ENCODE measurements at places on chromosomes 2 and 18. TPM values are rescaled to one million over a fixed set of nuclear protein-coding genes. Genes with fewer than 3 reads are reported as not detected.

DNA sequence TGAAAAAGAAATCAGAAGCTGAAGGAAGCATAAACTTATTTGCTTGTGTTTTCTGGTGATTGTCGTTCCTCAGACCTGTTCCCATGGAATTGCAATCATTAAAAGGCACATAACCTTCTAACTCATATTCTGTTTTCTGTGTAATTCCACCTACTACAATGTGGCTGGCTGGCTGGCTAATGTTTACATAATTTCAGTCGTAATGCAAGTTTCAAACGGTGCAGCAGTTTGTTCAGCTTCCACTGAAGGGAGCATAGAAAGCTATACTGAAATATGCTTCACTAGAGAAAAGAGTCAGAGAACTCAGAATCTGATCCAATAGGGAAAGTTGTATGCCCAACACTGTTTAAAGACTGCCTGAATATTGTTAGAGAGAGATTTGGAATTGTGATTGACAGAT lies 27.1 kb upstream of the SCN7A start:
- peaks cover 2% of the 10 kb centered on the region for H3K27me3 ChIP-seq
- H3K4me3 ChIP-seq, result no peak overlapping the region
- H3K36me3 ChIP-seq, result no peaks in the 10 kb centered on the region
- no peaks in the 10 kb centered on the region for H3K4me1 ChIP-seq
- H3K27ac ChIP-seq, result no peak overlapping the region

DNA sequence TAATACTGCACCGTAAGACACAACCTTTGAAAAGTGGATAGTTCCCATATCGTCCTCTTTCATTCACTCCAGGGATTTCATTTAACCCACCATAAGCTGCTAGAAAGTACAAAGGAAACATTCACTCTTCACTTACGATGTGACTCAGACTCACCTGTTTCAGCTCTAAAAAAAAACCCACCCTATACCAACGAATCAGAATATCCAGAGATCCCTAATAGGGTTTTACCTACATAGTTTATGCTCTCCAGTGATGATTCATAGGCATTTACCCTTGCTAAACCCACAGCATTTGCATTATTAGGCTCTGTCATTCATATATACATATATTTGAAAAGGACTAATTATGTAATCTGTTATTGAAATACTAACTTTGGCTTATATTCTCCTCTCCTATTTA lies 60.2 kb downstream of the PRPF40A start:
- no peak overlapping the region for H3K27ac ChIP-seq
- H3K4me1 ChIP-seq, result no peaks in the 10 kb centered on the region
- H3K27me3 ChIP-seq, result no peaks in the 10 kb centered on the region
- no peak for DNase-seq
- no peak overlapping the region for H3K4me3 ChIP-seq
- peaks cover 8% of the 10 kb centered on the region for H3K36me3 ChIP-seq

Gene BOK
- not detected for total RNA-seq

DNA sequence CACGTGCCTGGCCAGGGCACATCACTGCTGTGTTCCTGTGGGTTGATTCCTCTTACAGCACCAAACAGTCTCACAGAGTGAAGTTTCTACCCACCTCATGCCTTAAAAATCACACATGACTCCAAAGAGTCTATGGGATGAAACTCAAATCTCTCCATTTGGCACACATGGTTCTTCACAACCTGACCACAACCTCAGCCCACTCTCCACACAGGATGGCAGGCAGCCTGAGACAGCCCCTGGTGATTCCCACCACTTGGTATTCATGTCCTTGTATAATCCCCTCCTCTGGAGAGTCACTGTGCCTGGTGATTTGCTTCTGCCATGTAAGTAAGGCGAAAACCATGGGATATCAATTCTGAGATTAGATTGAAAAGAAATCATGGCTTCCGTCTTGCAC lies 46.2 kb downstream of the LBH start:
- H3K27me3 ChIP-seq, result no peaks in the 10 kb centered on the region
- no peak overlapping the region for H3K27ac ChIP-seq
- H3K4me1 ChIP-seq, result peaks cover 79% of the 10 kb centered on the region
- H3K36me3 ChIP-seq, result no peaks in the 10 kb centered on the region
- no peak overlapping the region for H3K4me3 ChIP-seq

Gene SNORC
- 4.0 TPM for total RNA-seq

Gene NCKAP5
- total RNA-seq, result not detected

GRCh38 chr2:101150306-101151145 lies 656 bp downstream of the TBC1D8 start:
- H3K27ac ChIP-seq, result no peak overlapping the region
- peaks cover 5% of the 10 kb centered on the region for H3K27me3 ChIP-seq
- H3K36me3 ChIP-seq, result no peaks in the 10 kb centered on the region
- peak overlapping the region; percentile 79 for H3K4me3 ChIP-seq

Gene ALPP
- not detected for total RNA-seq

DNA sequence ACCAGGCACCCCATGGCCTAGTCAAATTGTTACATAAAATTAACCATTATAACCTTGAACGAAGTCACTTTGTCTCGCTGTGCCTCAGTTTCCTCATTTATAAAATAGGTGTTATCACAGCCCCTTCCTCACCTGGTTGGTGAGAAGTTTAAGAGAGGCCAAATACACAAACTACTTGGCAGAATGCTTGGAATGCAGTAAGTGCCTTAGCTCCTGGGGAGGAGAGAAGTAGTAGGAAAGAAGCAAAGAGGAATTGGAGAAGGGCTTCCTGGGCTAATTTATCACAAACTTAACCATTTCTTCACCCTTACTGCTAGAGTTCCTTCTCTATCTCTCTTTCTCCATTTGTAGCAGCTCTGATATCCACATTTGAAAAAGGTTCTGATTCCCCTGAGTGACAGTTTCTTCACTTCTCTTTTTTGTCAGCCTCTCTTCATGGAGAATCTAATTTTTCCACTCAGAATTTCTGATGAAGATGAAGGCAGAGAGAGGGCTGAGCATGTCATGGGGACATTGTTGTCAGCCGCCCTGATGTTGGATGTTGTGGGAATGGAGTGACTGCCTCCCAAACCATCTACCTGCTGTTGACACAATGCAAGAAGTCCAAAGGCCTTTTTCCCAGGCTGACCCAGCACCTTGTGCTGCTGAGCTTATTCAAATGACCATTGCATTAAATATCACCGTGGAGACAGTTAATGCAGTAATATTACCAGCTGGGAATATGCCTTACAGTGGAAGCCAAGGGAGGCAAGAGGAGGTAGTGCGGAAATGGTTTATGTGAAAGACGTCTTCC lies 60.4 kb downstream of the BOD1L2 start:
- no peaks in the 10 kb centered on the region for H3K36me3 ChIP-seq
- peaks cover 40% of the 10 kb centered on the region for H3K27me3 ChIP-seq
- no peak overlapping the region for H3K4me3 ChIP-seq
- H3K4me1 ChIP-seq, result peaks cover 20% of the 10 kb centered on the region
- H3K27ac ChIP-seq, result no peak overlapping the region

- no peak for DNase-seq
- H3K36me3 ChIP-seq, result no peaks in the 10 kb centered on the region
- H3K4me3 ChIP-seq, result no peak overlapping the region
Observed at GRCh38 chr2:173692068-173692467, 273.1 kb downstream of the SP3 start.

- H3K4me1 ChIP-seq, result no peaks in the 10 kb centered on the region
- no peak overlapping the region for H3K4me3 ChIP-seq
- no peak overlapping the region for H3K27ac ChIP-seq
- H3K36me3 ChIP-seq, result no peaks in the 10 kb centered on the region
- no peaks in the 10 kb centered on the region for H3K27me3 ChIP-seq
Observed at GRCh38 chr2:128390991-128391630, 72.4 kb upstream of the HS6ST1 start.

DNA sequence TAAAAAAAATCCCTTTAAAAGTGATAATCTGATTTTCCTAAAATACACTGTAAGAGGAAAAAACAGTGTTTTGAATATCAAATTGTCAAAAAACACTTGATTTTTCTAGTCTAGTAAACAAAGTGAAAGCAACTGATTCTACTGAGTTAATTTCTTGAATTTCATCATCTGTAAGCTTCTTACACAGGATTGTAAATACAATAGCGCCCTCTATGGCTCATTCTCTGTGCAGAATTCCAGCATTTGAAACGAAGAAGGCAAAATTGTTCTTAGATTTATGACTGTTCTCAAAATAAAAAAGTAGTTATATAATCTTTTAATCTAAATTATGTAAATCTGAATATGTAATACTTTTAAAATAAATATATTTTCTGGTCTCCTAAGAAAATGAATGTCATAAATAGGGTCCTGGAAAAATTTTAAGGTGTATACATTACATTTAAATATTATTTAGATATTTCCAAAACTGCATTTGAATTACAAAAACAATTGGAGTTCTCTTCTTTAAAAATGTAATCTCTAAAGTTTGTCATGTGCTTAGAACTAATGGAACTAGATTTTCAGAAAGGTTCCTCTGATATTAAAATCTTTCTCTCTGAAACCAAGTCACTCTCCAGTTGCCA lies 176.9 kb upstream of the MC4R start:
- no peaks in the 10 kb centered on the region for H3K4me1 ChIP-seq
- H3K36me3 ChIP-seq, result no peaks in the 10 kb centered on the region
- H3K27me3 ChIP-seq, result no peaks in the 10 kb centered on the region

Gene LAMA3
- total RNA-seq, result not detected

DNA sequence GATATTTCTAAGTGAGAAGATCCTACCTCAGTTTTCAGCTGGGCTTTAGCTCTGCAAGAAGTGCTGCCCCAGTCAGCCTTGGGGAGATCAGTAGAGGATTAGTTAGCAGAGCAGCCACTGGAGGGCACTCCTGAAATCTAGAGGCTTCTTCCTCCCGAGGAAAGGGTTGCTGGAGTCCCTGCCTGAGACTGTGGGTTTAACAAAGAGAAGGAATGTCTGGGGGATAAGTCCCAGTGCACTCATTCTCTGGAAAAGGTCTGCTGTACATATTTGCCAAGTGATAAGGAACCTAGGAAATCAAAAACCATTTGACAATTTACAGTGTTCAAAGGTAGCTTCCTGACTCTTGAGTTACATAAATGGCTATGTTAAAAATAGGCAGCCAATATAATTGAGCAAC lies 207.2 kb downstream of the SLC8A1 start:
- no peaks in the 10 kb centered on the region for H3K4me1 ChIP-seq
- no peaks in the 10 kb centered on the region for H3K36me3 ChIP-seq
- H3K27me3 ChIP-seq, result no peaks in the 10 kb centered on the region
- H3K4me3 ChIP-seq, result no peak overlapping the region
- DNase-seq, result no peak

DNA sequence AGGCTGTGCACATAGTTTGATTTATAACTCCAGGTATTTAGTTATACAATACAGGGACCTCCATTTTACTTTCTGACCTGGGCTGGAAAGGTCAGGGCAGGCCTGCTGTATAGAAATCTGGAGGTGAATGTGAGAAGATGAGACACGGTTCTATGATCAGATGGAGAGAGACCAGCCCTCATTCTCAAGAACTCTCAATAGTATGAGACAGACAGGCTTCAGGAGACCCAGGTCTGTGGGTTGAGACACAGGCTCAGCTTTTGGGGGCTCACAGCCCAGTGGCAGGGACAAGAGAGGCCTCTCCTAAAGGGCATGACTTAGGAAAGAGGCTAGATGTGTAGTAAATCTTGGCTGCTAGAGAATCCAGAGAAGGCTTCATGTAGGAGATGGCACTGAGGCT lies 719 bp upstream of the ATP6V1B1 start:
- H3K4me1 ChIP-seq, result no peaks in the 10 kb centered on the region
- H3K4me3 ChIP-seq, result no peak overlapping the region

GRCh38 chr2:237314681-237315080 lies 99.3 kb downstream of the COL6A3 start:
- no peak overlapping the region for H3K4me3 ChIP-seq
- H3K27me3 ChIP-seq, result peaks cover 4% of the 10 kb centered on the region
- H3K4me1 ChIP-seq, result peaks cover 2% of the 10 kb centered on the region
- no peak overlapping the region for H3K27ac ChIP-seq
- no peaks in the 10 kb centered on the region for H3K36me3 ChIP-seq

Gene RAB31
- total RNA-seq, result 1.2 TPM

- DNase-seq, result no peak
- H3K4me1 ChIP-seq, result peaks cover 59% of the 10 kb centered on the region
- H3K27me3 ChIP-seq, result no peaks in the 10 kb centered on the region
- H3K4me3 ChIP-seq, result peak overlapping the region; percentile 69
- H3K27ac ChIP-seq, result peak overlapping the region; percentile 98
Observed at GRCh38 chr2:98470851-98471255, 26.2 kb downstream of the INPP4A start.

DNA sequence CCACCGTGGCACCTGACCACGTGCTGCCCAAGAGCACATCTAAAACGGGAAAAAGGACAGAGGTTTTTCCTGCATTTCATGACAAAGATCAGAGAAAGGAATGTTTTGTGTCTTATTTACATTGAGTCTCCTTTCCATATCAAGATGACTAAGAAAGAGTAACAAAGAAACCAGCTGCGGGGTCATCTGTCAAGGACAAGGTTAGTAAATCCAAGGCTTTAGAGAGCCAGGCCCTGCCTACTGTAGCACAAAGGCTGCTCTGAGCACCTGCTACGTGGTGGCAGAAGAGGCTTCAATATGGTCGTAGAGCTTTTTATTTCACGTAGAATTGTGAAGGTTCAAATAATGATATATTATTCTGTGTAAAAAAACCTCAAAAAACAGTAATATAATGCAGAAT lies 51.0 kb downstream of the PRELID3A start:
- H3K36me3 ChIP-seq, result no peaks in the 10 kb centered on the region
- no peaks in the 10 kb centered on the region for H3K4me1 ChIP-seq
- no peak overlapping the region for H3K27ac ChIP-seq
- H3K4me3 ChIP-seq, result no peak overlapping the region

DNA sequence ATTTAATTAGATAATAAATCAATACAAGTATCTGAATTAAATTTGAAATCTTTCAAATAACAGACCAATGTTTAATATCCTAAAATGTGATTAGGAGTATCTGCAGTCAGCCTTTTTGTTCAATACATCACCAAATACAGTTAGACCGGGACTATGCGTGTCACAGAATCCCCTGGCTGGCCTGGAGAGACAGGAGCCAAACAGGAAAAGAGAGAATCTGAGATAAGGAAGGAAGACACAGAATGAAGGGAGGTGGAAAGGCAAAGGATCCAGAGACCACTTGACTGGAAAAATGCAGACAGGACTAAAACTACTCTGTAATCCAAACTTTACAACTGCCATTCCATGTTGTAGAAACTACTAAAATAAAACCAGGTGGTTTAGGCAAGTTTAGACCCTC lies 66.3 kb downstream of the SIGLEC15 start:
- no peaks in the 10 kb centered on the region for H3K27me3 ChIP-seq
- DNase-seq, result no peak

DNA sequence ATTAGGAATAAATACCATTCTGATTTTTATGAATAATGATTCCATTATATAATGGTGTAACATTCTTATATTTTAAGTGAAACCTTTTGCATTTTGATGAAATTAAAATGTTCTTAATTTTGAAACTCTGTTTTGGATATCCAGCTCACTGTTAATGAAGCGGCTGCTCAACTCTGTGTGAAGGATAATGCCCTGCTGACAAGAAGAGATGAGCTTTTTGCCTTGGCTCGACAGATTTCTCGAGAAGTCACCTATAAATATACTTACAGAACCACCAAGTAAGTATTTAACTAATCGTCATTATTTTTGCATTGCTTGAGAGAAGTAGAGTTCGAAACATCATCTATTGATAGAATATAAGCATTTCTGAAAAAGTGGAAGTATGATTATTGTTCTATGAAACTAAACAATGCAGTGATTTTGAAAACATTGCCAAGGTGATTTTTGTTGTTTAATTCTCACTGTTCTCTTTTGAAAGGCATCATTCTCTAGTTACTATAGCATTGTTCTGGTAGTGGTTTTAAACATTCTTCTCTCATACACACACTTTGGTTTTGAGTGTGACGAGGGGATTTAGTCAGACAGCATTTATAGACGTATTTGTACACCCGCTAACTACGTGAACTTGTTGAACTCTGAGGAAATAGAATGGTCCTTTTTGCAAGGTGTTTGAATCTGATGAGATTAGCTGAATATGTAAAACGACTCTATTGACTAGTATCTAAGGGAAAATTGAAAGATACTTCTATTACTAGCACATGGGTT lies 21.5 kb downstream of the NAB1 start:
- H3K4me3 ChIP-seq, result no peak overlapping the region
- peaks cover 6% of the 10 kb centered on the region for H3K4me1 ChIP-seq
- DNase-seq, result no peak
- peaks cover 41% of the 10 kb centered on the region for H3K36me3 ChIP-seq
- H3K27ac ChIP-seq, result no peak overlapping the region
